ENCODE measurements at places on chromosomes 7 and 10.

DNA sequence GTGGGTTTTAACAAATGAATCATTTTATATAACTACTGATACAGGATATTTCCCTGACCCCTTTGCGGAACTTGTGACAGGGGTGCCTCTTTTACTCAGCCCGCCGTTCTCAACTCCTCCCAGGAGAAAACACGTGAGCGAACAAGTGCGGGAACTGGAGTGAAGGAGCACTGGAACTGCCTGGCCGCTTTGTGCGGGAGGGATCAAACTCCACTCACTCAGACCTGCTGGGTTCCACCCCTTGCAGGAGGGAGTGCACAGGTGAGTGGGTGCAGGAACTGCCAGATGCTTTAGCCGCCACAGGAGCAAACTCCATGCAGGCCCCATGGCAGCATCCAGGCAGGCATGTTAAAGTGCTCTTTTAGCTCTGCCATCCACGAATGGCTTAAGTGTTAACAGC lies 513.4 kb upstream of the GRM3 start:
- ATAC-seq = no peak

DNA sequence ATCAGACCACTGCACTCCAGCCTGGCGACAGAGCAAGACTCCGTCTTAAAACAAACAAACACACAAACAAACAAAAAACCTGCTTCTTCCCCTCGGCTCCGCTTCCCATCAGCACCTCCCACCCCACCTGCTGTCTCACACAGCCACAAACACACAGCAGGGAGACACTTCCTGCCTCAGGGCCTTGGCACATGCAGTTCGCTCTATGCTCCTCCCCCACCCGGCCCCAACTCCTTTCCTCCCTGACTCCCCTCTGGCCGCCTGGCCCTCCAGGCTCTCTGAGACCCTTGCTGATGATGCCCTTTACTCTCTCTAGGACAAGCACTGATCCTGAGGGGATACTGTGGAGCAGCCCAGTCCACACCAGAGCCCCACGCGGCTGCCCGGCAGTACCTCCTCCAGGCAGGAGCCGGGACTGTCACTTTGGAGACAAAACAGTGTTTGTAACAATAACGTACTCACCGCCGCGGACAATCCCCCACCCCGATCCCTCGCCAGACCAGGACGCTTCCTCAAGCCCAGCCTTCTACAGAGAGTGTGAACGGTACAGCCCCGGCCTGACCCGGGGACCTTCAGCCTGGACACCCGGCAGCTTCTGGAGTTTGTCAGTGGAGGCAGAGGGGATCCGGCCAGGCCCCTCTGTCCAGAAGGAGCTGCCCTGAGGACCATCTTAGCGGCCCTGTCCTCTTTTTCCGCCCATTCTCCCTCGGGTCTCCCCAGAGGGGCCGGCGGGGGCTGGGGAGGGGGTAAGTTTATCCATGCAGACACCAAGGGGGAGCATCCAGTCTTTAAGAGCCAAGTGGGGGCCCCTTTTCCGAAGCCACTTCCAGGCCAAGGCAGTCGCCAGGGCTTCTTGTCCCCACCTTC lies 50.0 kb upstream of the GTF2IRD1 start:
- ATAC-seq = no peak

DNA sequence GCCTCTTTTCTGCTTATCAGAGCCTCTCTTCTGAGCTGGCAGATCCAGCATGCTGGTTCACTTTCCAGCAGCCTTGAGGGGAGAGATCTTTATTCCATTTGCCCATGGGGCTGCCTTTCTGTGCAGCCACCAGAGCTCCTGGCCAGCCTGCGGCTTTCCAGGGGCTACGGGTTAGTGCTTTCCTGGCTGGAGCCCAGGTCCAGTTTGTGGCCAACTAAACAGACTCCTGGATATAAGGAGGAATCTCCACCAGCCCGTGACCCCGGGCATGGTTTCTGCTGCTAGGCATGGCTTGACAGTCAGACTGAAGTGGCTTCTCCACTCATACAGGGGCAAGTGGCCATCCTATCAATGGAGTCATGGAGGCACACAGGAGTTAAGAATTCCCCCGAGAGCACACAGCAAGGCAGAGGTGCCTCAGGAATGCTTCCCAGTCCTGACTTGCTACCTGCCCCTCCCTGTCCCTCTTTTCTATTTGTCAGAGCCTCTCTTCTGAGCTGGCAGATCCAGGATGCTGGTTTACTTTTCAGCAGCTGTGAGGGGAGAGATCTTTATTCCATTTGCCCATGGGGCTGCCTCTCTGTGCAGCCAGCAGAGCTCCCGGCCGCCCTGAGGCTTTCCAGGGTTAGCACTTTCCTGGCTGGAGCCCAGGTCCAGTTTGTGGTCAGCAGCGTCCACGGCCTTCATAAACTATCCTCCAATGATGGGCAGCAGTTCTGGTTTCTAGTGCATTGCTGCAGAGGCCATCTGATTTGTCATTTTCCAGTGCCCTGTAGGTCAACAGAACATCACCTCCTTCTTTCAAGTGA lies 35.9 kb downstream of the TSPAN15 start:
- peak; percentile 66 for ATAC-seq

GRCh38 chr7:87574630-87575029 lies 26.1 kb downstream of the ABCB1 start:
- peak; percentile 97 for ATAC-seq

DNA sequence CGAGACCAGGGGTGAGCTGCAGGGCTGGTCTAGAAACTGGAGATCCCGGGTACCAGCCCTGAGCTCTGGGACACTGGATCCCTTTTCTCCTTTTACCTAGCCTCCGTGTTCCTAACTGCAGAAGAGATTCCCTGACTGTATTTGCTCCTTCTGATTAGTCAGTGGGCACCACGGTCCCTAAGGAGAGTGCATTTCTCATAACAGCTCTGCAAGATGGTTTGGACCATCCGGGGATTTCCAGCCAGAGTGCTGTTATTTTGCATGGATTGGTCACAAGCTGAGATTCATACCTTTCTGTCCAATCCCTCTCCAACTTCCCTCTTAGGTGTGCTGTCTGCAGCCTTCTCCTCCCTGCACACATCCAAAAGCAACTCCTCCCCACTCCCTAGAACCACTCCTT lies 122.6 kb downstream of the MYL10 start:
- ATAC-seq = no peak

DNA sequence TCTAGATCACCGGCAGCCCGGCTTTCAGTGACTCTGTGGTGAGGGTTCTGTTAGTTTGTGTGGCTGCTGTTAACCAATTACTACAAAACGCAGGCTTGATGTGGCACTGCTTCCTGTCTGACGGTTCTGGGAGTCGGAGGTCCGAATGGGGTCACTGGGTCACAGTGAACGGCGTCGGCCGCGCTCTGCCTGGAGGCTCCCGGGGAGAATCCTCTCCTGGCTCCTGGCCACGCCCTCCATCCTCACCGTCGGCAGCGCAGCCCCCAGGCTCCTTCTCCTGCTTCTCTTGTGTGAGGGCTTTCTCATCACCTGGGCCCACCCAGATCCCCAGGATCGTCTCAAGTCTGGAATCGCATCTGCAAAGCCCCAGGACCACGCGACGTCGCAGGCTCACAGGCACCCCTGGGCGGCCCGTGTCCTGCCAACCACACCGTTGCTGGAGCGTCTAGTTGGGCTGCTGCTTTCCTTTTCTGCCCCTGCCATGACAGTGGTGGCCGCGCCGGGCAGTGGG lies 31.8 kb upstream of the NKX6-2 start:
- ATAC-seq = no peak

DNA sequence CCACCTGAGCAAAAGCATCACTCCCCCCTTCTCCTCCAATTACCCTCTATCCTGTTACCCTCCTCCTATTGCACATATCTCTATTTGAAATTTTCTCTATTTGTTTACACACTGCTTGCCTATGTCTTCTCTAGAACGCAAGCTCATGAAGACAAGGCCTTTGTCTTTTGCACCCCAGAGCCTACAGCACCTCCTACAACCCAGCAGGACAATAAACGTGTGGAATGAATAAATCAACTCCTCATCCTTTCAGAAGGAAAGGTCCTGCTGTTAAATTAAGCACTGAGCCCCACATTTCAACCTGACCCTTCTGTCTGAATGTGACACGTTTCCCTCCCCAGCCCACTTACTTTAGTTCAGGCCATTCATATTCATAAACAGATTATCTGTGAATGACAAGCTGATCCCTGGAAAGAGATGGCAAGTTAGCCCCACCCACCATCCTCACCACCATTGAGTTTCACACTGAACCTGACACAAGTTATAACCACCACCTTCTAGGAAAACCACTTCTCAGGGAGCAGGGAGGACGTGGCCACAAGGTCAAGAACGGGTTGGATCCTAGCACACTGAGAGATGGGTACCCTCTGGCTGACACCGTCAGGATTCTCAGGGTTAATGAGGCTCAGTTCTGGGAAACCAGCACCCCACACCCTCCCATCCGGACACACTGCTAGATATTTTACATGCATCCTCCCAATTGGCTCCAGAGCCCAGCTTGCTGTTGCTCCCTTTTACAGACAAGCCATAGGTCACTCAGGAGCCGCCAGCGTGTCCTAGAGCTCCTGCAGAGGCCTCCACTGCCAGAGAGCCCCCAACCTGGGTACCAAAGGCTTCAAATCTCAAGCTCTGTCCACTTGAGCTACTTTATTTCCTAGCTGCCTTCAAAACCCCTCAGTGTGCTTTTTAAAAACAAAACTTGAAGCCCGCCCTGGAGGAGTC lies 934 bp downstream of the PRTFDC1 start:
- ATAC-seq = peak; percentile 7

DNA sequence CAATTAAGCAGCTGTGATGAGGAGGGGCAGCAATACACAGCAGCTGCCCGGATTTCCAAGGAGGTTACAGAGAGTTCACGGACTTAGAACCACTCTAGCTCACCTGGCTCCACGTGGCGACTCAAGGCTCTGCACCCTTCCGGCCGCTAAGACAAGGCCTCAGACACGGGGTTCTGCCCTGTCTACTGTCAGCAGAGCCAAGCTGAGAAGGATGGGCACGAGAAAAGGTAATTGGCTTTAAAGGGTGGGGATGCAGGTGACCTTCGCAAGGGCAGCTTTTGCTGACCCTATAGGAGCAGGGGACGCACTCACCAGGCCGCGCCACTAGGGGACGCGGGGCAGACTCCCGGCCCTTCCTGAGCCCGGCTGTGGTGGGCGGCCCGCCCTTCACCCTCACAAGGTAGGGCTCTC lies 152.4 kb downstream of the KIF20B start:
- no peak for ATAC-seq

DNA sequence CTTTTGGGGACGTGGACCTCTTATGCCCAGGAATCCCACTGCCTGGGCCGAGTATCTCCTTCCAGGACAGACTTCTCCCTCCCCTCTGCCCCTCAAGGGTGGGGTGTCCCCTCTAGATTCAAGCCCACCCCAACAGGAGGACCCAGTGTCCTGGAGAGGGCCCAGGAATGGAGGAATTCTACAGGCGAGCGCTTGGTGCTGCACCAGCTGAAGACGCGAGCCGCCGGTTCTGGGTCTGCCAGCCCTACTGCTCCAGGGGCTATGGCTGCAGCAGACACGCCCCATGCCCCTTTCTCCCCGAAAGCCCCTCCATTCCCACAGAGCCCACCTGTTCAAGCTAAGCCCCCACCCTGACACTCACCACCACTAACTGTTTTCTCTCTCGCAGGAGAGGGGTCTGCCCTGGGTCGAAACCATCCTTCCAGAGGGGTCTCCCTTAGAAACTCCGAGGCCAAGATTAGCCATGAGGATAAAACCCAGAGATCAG lies 8.6 kb downstream of the CRYGN start:
- no peak for ATAC-seq

DNA sequence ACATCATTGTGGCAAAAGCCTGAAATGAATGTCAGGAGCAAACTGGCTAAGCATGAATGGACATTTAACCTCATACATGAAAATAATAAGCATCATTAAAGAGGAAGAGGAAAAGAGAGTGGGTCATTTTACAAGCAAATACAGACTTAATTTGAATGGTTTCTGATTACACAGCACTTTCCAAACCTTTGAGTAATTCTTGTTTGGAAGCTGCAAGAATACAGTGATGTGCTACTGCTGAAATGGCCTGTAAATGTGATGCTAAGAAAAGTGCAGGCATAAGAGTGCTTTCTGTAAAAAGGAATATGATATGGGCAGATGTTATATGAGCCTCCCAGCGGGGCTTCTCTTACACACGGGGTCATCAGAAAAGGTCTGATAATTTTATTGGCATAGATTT lies 30.2 kb downstream of the TAS2R16 start:
- ATAC-seq = no peak

- ATAC-seq = no peak
Observed at GRCh38 chr10:123603130-123603529, 63.0 kb upstream of the GPR26 start.

DNA sequence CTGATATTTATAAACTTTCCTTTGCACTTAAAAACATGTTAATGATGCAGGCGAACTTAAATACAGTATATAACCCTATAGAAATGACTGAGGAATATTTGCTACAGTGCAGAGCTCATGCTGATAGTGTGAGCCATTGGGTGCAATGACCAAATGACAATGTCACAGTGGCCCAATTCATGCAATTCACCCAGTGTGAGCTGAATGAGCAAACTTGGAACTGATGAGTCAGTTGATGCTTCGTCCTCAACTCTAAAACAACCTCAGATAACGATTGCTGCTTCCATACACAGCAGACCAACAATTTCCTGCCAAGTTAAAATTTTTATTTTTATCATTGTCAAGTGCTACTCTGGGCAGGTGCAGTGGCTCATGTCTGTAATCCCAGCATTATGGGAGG lies 12.1 kb upstream of the ZC3HAV1L start:
- ATAC-seq = no peak

GRCh38 chr7:46352004-46352954 lies 431.2 kb upstream of the IGFBP3 start:
- ATAC-seq = no peak

GRCh38 chr10:33794460-33794859 lies 460.0 kb upstream of the NRP1 start:
- ATAC-seq = no peak

GRCh38 chr10:5603091-5603847 lies 63.1 kb downstream of the ASB13 start:
- no peak for ATAC-seq

DNA sequence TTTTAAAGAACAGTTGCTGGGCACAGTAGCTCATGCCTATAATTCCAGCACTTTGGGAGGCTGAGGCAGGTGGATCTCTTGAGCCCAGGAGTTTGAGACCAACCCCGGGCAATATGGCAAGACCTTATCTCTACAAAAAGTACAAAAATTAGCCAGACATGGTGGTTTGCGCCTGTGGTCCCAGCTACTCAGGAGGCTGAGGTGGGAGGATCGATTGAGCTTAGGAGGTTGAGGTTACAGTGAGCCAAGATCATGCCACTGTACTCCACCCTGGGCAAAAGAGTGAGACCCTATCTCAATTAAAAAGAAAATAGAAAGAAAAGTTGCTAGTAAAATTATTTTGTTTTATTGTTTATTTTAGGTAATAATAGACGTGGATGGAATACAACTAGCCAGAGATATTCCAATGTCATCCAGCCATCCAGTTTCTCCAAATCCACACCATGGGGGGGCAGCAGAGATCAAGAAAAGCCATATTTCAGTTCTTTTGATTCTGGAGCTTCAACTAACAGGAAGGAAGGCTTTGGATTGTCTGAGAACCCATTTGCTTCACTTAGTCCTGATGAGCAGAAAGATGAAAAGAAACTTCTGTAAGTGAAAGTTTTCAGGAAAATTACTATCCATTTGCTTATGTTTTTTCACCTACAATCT lies 3.0 kb downstream of the NUP42 start:
- no peak for ATAC-seq

- ATAC-seq = no peak
Observed at GRCh38 chr10:112914288-112914952, 35.6 kb upstream of the TCF7L2 start.

Measured in esophagus mucosa (tissue), 1 donor.